ENCODE measurements at places on chromosomes 2 and 18.

DNA sequence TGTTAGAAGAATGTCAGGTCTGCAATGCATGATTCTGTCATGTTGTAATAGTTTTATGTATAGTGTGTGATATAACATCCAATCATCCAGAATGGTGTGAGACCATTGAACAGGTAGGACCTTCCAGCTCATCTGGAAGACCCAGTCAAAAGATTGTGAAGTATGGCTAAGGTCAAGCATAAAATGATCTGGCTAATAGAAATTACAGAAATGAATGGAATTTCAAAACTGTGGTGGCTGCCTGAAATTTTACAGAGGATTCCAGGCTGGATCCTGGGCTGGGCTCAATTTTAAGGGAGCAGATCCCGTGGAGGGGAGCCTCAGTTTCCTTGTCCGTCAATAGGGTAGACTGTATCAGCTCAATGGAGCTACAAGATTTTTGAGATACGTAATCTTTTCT is 39.1 kb downstream of the ACKR3 start:
- no peak for DNase-seq

DNA sequence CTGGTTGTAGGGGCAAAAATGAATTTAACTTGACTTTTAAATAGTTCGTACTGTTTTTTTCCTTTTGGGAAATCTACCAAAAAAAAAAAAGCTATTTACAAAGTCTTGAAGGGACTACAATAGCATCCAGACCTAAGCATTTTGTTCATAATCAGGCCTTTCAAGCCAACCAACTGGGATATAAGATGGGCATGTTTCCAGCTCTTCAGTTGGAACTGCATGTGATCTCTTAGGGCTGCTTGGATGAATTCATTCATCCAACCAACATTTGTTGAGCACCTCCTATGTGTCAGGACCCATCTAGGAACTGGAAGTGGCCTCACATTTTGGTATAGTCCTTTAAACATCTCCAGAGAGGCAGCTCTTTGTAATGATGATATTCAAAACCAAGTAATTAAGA is 98.6 kb downstream of the AAK1 start:
- DNase-seq = no peak

DNA sequence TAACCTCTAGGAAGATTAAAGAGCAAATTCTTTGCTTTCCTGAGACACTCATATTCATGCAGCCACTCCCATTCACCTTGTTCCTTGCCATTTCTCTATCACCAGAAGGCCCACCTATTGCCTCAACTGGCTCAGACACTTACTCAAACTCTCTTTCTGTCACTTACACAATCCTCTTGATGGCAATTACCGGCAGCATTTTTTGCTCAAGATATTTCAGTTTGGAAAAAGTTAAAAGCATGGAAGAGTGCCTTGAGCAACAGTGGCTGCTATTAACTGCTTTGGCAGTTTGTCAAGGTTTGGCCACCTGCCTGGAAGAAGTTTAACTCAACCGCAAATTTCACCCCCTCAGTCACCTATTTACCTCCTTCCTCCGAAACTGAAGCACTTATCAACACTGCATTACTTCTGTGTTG is 1104.0 kb upstream of the PIK3C3 start:
- DNase-seq = no peak

DNA sequence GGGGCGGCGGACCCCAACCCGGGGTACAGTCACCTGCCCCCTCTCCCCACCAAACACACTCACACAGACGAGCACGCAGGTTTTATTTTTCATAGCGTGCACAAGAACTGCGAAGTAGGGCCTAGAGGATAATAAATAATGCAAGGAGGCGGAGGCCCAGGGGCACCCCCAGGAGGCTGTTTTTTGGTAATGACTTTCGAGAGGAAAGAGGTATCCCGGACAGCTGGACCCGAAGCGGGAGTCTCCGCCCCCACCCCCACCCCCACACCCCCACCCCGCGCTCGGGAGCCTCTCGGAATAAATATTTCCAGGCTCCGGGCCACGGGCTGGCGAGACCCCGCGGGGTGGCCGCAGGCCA is 3.4 kb downstream of the CYP26B1 start:
- no peak for DNase-seq

DNA sequence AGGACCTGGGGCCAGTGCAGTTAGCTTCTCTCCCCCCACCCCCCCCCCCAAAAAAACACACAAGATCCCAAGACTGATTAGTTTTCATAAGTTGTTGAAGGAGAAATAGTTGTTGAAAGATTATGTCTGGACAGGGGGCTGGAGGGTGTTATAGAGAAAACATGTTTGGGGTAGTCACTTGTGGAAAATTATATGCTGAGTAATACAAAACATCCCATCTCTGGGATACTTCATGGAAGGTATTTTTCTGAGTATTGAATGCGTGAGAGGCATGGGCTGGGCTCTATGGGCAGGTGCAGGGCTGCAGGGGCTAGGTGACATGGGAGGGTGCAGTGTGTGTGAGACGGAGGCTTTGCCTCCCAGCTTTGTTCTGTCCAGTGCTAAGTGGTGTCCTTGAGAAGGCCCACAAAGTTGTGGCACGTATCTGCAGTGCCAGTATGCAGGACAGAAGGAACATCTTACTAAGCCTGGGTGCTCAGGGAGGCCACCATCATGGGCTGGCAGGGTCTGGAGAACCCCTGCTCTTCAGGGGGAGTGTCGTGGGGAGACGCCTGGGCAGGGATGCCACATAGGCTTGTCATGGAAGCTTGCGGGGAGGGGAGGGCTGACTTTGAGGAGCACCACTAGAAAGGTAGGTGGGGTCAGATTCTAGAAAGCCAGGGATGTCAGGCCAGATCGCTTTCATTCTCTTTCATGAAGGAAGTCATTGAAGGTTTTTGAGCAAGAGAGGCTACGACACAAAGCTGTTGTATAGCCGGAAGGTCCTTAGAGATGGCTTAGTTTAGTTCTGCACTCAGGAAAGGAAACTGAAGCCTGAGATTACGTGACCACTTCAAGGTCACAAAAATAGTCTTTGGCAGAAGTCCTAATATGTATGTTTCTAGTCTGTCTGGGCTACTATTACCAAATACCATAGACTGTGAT is 232.0 kb downstream of the LDLRAD4 start:
- DNase-seq = no peak

GRCh38 chr2:182667315-182667695 is 48.8 kb upstream of the DNAJC10 start:
- DNase-seq = no peak

Measured in activated CD4-positive, alpha-beta T cell treated with anti-CD3 and anti-CD28 coated beads for 4 hours (primary cell).